ENCODE measurements at places on chromosomes 5 and 9.

DNA sequence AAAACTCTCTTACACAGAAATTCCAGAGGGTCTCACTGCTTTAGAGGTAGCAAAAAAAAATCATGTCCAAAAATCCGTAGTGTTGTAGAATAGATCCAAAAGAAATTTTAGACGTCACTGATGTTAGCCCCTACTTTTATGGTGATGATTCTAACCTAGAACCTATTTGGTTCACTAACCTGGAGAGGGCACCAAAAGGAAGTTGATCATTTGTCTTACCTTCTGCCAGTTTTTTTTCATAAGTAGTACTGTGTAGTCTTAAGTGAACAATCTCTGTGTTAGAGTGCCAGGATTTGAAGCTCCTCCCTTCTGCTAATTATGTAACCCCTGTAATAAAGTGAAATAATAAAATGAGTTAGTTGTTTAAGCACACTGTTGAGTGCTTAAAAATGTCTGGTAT, 215.2 kb downstream of the SMARCA2 start:
- no peak for DNase-seq

GRCh38 chr9:122056484-122056883, 36.6 kb downstream of the TTLL11 start:
- DNase-seq: no peak

DNA sequence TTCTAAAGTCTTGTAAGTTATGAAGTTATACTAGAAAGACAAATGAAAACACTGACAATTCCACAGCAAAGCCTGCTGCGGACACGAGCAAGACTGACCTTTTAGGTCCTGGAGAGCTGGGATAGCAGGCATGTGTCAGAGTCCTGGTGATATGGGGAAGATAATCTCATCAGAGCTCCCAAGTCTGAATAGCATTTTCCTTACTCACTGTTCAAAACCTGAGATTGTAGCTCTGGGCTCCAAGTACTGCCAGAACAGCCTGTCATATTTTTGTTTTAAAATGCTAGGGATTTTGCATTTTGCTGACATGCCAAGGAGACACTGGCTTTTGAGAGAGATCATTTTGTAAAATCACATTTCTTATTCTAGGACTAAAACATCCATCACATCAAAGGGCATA, 90.1 kb downstream of the DRD1 start:
- DNase-seq: no peak

GRCh38 chr9:2928411-2928810, 84.5 kb upstream of the PUM3 start:
- DNase-seq: no peak

- no peak for DNase-seq
Measured at GRCh38 chr5:136749016-136749415, 383.7 kb upstream of the TRPC7 start.

DNA sequence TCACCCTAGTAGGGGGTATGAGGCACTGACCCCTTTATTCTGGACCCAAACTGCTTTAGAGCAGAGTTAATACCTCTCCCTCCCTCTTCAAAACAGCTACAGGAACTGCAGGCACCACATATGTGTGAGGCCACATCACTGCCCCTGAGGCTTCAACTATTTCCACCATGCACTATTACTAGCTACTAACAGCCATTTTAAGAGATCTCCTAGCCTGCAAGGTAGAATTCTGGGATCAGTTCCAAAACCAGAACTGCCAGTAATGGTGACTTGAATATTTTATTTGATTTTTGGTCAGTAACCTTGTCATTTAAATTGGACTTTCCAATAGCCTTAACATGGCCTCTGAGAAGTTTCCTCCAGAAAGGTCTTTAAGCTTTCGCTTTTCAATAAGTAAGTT, 55.3 kb upstream of the FSD1L start:
- no peak for DNase-seq

- no peak for DNase-seq
Measured at GRCh38 chr9:4344946-4345345, 45.1 kb upstream of the GLIS3 start.

DNA sequence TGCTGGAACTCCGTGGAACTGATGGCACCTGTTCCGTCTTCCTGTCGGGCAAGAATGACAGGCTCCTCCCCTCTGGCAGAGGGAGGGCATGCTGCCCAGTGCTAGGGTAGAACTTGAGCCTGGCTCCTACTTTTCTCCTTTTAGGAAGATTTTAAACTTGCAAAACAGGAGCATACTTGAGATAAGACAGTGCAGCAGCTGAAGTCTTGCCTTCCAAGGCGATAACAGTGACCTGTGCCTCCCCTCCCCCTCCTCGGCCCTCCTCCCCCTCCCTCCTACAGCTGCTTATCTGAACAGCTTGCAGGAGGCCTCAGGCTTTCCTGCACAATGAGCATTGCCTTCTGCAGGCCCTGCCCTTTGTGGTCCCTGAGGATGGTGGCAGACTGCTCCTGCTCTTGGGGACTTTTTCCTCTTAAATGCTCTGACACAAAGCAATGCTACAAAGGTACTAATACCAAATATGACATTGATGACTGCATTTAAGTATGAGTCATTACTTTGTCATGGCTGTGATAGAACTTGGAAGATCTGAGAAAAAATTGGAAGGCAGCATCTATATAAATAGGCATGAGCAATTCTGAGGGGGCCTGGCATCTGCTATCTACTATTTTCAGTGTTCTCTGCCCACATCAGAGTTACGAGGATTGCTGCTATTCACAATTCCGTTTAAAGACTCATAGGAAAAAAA, 2.0 kb downstream of the GADD45G start:
- no peak for DNase-seq

- DNase-seq: no peak
Measured at GRCh38 chr9:113857875-113858274, 18.2 kb upstream of the ZNF618 start.

- DNase-seq: no peak
Measured at GRCh38 chr9:21428235-21428634, 12.0 kb upstream of the IFNA1 start.

GRCh38 chr5:68408345-68408871, 192.9 kb downstream of the PIK3R1 start:
- DNase-seq: no peak

- no peak for DNase-seq
Measured at GRCh38 chr5:159933531-159934485, 17.5 kb downstream of the ADRA1B start.

- DNase-seq: no peak
Measured at GRCh38 chr9:97673922-97674321, 23.2 kb downstream of the XPA start.

DNA sequence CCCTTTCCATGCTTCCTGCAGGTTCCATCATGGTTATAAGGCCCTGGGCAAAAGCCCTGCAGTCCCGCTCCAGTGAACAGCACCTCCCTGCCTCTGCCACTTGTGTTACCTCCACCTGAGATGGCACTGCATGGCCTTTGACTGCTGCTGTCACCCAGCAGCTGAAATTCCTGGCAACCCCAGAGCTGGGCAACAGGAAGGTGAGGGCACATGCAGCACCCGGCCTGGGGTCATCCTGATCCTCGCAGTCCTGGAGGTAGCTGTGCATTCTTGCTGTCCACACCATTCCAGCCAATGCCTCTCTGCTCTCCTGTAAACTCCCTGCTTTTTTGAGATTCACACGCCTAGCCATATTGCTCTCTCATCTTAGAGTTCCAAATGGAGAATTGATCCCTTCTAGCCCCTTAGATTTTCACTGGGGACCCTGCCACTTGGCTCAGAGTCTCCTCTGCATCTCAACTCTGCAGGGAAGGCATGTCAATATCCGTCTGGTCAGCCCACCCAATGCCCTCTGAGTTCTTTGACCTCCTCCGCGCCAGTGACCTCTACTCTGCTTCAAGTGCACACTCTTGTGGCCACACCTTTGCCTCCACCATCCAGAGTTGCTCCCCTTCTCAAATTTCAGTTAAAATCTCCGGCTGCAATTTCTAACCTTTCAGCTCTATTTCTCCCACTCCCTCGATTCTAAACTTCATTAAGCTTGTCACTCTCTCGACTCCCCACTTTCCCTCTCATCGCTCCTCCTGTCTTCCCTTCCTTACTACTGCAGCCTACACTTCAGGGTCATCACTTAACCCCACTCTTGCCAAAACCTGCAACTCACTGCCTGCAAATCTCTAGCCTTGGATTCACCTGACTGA, 93.4 kb downstream of the ANKH start:
- no peak for DNase-seq

GRCh38 chr5:137995077-137995748, 37.7 kb downstream of the FAM13B start:
- no peak for DNase-seq

GRCh38 chr9:33813712-33814641, 3.0 kb upstream of the UBE2R2 start:
- no peak for DNase-seq

DNA sequence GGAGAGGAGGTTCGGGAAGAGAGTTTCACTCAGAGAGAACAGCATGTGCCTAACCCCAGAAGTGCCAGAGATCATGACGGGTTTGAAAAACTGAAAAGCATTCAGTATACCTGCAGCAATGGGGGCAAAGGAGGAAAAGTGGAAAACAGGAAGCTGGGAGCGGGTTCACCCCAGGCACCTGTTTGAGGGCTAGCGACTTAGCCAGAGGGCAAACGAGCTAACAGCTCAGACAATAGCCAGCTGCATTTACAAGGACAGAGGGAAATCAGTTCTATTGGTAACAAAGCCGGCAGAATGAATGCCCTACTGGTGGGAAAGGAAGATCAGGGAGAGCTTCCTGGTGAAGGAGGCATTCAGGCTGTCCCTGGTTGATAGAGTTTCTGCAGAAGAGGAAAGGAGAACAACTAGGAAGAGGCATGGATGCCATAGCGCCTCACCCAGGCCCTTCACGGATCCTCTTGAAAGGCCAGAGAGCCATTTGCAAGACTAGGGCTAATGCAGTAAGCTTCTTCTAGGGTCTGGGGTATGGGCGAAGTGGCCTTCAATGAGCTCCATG, 141.7 kb upstream of the ADRA1B start:
- no peak for DNase-seq

- DNase-seq: peak; percentile 70
Measured at GRCh38 chr5:54785729-54786591, 199.4 kb downstream of the ESM1 start.

DNA sequence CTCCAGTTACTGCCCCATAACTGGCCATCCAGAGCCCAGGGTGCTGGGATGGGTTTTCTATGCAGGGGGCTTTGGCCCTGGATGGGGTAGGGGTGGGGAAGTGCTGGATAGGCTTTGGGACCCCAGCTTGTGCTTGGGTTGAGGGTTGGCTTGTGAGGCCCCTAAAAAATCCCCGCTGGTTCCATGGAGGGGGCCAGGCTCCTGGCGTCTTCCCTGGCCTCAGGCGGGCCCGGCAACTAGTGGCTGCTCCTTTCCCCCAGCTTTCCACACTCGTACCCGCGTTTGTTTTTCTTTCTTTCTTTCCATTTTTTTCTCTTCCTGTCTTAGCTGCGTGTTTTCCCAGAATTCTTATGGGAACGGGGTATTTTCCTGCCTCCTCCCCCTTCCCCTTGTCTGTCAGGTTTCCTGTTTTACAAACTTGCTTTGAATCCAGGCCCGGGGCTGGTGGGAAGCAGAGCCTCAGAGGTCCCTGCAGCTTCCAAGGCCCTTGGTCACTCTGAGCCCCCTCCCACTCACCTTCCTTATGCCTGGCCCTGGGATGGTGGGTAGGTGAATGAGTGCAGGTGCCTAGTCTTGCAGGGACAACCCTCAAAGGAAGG, 40.2 kb downstream of the RGS3 start:
- no peak for DNase-seq

GRCh38 chr9:127731938-127732337, 3.2 kb downstream of the TOR2A start:
- DNase-seq: peak; percentile 80

- no peak for DNase-seq
Measured at GRCh38 chr9:132910376-132910775, 31.7 kb downstream of the SPACA9 start.

DNA sequence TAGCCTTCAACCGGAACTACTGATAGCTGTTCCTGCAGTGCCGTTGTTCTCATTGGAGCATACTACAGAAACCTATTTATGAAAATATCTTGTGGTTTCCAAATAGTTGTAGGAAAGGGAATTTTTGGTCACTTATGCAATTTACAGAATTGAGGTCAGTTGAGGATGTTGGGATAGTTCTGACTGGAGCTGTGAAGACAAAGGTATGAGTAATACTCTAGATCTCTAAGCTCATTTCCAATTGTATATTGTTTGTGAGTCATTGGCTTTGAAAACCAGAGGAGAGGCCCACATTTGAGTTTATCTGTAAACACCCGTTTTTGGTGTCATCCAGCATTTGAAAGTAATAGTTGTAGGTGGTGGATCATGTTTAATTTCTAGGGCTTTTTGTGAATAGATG, 561.3 kb upstream of the WWC1 start:
- DNase-seq: no peak

DNA sequence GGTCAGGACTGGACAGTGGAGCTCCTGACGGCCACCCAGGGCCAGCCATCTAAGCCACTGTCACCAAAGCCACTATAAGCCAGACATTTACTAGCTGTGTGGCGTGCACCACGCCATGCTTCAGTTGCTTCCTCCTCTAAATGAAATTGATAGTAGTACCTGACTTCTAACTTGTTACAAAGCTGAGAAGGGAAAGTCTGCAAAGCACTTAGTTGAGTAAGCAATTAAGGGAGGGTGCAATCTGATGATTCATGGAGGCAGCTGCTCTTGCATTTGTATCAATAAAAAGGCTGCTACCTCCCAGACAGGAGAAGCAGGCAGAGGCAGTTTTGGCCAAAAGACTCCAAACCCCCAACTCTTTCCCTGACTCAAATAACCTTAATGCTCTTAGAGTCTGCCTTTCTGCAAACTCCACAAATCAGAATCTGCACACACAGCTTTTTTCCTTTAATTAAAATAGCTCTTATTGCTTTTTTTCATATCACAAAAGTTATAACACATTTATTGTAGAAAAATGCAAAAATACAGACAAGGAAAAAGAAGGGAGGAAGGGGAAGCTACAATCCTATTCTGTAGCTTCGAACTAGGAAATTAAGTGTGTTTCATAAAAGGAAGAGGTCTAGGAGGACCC, 19.3 kb upstream of the RAPGEF1 start:
- DNase-seq: no peak

GRCh38 chr5:68875351-68875750, 218.5 kb upstream of the SLC30A5 start:
- no peak for DNase-seq

GRCh38 chr5:176810081-176810597, at the start of gene UNC5A:
Gene UNC5A, plus strand, starts transcription at chr5:176810559. Its CDS starts 192 bp downstream, at chr5:176810751.
- no peak for DNase-seq

DNA sequence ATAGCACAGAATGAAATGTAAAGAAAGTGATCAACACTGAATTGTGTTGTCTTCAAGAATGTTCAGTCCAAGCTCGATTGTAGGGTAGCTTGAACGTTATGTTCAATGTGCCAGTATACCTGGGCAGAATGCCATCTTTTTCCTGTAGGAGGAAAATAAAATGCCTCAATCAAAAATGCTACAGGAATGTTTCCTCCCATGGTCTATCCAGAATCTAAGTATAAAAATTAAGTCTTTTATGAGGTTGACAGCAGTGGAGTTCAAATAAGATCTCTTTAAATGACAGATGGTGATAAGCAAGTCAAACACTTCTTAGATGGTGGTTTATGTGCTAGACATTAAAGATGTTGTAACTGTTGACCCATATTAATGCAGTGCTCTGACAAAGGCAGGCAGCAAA, 488.6 kb downstream of the CSNK1G3 start:
- no peak for DNase-seq

DNA sequence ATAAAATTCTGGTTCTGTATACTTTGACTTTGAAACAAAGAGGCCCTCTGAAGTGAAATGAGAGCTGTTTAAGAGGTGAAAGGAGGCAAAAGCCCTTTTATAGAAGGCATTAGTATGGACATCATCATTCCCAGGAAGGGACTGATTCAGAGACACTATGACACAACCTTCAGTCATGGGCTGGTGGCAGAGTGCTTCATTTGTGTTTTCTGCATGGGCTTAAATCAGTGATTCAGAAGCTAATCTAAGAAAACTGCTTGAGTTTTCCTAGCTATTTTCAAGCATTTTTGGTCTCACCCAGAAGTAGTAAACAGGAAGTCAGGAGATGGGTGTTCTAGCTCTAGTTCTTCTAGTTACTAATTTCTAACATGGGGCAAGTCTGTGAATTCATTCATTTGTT, 288.9 kb downstream of the TRPM3 start:
- DNase-seq: no peak

All from sigmoid colon (tissue), 7 donors.